ENCODE measurements at places on chromosomes 1 and 21.
A peak's percentile ranks its signal among the peaks of the same experiment; 100 is the strongest.

DNA sequence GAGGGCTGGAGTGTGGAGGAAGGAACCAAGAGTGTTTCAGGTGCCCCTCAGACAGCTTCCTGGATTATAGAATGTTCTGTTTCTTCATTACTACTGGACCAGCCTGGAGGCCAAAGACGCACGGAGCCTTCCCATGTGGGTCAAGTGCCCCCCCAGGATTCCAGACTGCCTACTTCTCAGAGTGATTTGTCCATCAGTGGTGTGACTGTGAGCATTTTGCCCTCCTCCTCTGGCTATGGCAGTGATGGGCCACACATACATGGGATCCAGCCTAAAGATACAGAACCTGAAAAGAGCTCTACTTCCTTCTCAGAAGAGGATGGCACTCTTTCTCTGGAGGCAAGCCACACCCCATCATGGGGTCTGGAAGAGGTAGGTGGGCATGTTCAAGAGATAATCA, 64.9 kb downstream of the MACF1 start:
- DNase-seq, result no peak

DNA sequence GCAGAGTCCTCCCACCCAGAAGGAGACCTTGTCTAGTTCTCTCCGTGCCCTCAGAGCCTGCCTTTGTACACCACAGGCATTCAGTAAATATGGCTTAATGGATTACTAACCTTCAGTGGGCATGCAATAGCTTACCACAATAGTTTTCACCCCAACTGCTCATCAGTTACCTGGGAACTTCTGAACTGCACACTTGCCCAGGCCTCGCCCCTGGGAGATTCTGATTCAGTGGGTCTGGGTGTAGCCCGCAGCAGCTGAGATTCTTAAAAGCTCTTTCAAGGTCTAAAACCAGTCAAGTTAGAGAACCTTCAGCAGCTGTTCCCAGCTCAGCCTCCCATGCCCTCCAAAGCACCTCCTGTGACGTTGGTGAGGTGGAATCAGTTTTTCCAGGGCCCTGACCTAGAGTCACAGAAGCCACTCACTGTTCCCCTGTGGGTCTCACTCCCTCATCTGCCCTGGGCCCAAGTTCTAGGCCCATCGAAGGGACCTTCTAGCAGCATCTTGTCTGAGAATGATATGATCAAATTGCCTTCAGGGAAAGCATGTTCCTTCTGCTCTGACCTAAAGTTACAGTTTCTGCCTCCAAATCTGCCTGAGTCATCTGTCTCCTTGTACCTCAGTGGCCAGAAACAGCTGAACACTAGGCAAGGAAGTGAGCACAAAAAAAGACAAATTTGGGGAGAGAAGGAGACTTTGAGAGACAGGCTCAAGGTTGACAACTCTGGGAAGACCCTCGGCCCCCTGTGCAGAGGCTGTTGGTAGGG, 10.8 kb downstream of the ASAP3 start:
- no peak for DNase-seq

- DNase-seq, result no peak
Observed at GRCh38 chr1:112393631-112393974, 2.4 kb upstream of the CTTNBP2NL start.

DNA sequence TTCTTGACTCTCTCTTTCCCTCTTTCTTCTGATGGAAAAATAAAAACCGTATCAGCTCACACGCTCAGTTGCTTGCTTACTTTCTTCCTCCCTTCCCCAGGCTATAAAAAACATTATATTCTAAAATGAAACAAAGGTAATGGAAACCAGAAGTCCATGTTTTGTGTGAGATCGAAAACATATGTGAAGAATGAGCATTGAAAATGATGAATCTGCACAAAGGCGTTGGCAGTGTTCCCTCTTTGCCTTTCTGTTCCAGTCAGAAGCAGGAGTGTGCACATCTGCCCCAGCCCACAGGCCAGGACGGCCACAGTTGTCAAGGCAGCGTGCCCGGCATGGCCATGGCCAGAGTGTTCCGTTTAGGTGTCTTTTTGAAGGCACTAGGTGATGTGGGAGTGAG, 185.3 kb upstream of the USP24 start:
- DNase-seq, result no peak

DNA sequence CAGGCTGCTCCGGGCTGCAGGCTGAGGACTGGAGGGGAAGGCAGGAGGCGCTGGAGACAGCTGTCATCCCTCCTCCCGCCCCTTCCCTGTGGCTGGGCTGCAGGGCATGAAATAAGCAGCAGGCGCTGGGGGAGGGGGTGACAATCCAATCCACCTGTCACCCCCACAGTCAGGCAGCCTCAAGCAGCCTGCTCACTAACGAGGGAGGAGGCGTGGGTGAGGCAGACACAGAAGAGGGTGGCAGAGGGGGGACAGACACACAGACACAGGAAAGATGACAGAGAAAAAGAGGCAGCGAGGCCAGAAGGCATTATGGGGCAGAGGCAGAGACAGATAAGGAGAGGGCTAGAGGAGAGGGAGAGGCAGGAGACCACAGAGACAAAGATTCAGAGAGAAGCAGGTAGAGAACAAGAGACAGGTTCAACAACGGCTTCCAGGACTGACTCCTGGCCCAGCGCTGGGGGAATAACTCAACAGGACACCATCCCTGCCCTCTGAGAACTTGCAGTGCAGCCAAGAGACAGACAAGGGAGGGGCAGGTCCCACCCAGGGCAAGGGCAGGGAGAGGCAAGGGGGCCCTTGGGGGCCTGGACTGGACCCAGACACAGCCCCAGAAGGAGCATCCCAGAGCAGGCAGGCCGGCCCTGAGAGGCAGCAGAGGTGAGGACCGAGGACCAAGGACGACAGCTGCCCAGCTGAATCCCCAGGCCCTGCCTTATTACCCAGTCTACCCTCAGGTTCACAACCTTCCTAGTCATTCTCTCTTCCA, 11.2 kb downstream of the MEF2D start:
- no peak for DNase-seq

DNA sequence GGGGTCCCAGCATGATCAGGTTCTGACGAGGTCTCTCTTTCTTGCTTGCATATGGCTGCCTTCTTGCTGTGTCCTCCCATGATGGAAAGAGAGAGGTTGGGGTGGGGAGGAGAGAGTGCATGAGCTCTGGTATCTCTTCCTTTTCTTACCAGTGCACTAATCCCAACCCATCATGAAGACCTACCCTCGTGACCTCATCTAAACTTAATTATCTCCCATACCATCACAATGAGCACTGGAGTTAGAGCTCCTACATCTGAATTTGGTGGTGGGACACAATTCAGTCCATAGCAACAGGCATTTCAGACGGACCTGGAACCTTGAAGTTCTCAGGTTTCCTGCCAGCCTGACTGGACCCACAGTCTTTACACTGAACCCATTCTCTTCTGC, 125.2 kb upstream of the ZNF648 start:
- no peak for DNase-seq

GRCh38 chr1:87151500-87152421, 176.9 kb upstream of the LMO4 start:
- DNase-seq, result no peak

GRCh38 chr1:53620061-53620855, 118.7 kb downstream of the GLIS1 start:
- no peak for DNase-seq

- DNase-seq, result no peak
Observed at GRCh38 chr1:30618335-30618747, 105.0 kb downstream of the MATN1 start.

DNA sequence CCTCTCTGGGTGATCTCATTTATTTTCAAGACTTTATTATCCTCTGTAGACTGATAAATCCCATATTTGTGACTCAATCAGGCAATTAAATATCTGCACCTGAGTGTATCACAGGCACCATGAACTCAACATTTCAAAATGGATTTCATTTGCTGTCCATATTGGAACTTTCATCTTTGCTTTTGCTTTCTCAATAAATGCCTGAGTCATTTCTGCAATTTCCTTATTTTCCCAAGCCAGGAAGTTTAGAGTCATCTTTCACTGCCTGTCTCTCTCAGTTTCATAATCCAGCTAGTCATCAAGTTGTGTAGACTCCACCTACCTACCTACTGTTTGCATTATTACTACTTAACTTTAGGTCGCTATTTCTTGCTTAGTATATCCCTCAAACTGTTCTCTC, 540.9 kb downstream of the LMO4 start:
- DNase-seq, result no peak

DNA sequence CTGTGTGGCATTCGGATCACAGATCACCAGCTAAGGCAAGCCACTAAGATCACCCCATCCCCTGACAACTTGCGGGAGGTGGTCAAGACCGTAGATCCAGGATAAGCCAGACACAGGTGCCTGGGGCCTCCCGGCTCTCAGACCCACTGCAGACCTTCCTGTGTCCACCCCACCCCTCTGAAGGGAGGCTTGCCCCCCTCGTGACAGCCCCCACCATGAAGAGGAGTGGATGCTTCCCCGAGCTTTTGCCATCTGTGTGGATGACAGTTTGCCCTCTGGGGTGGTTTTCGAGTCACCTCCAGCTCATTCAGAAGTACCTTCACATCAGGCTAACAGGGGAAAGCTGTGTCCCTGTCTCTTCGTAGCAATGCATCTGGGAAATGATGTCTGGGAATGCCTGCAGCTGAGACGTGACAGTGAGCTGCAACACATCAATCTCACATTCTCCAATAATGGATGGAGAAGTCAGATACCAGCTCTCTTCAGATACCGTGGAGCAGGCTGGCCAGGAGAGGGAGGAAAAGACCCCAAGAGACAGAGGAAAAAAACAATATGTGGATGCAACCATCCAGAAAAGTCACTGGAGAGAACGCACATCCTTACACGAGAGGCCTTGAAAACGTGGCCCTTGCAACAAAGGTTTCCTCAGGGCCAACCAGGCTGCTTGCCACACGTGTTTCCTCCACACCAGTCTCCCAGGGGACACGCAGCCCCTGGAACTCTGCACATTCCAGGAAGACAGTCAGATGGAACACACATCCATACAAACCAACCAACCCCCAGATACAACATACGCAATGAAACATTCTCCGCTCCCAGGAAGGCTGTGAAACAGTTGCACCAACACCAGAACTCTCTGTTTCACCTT, 20.4 kb upstream of the FHAD1 start:
- no peak for DNase-seq

DNA sequence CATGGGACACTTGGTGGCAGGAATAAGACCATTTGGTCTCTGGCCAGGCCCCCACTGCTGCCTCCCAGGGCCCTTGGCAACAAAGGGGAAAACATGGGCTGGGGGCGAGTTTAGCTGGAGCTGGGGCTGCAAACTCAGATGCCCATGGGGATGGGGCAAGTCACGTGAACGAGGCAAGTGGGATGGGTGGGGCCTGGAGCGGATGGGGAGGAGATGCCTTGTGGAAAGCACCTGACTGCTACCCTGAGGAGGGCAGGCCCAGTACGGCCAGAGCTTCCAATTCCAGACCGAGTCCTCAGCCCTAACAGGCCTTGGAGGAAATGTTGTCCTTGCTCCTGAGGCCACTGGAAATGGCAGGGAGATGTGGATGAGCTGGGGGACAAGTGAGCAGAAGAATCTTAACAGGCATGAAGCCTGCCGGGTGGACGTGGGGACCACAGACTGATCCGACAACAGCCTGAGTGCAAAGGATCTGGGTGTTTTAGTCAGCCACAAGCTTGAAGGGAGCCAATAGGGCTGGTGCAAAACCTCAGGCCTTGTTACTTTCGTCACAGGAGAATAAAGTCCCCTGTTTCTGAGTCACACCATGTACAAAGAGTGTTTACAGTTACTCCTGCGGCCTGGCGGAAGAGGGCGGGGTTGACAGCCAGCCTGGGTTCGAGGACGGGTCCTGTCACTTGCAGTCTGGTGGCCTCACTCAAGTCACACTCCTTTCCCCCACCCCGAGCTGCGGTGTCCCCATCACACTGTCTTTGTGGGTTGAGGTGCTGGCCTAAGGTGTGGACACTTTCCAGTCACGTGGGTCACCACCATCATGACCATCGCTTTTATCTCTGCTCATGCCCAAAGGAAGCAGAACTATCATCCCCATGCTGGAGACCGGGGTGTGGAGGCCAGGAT, 19.1 kb downstream of the RUNX3 start:
- peak; percentile 75 for DNase-seq

DNA sequence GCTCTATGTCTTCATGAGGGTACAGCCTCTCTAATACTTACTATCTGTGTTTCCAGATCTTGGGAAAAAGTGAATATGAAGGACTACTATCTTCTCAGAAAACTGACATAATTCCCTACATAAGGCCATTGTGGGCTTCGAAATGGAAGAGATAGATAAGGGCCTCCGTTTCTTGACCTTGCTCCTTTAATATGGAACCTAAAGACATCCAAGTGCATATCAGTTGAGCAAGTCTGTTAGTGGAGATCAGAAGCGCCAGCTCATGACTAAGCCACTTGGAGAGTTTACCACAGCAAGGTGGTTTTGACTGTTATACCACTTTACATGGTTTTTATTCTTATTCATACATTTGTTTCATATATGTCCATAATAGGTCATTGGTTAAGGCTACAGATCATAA, 35.3 kb upstream of the FCER1A start:
- no peak for DNase-seq

DNA sequence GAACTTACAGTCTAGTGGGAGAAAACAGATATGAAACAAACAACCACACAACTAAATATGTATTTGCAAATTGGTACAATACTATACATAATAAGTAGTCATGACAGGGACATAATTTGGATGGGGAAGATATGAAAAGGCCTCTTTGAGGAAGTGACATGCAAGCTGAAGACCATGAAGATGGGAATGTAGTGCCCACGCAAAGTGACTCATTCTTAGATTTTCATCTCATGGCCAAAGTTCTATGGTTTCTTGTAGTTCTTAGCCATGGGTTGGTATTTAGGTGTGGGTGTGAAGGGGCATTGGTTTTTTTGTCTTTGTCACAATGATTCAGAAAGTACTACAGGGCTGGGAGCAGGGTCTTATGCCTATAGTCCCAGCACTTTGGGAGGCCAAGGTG, 105.4 kb upstream of the FAM78B start:
- DNase-seq, result no peak

- no peak for DNase-seq
Observed at GRCh38 chr1:205588636-205589035, 43.2 kb downstream of the ELK4 start.

- no peak for DNase-seq
Observed at GRCh38 chr1:157111396-157112165, 12.0 kb upstream of the ETV3L start.

- DNase-seq, result no peak
Observed at GRCh38 chr1:111110197-111110899, 29.5 kb downstream of the DRAM2 start.

DNA sequence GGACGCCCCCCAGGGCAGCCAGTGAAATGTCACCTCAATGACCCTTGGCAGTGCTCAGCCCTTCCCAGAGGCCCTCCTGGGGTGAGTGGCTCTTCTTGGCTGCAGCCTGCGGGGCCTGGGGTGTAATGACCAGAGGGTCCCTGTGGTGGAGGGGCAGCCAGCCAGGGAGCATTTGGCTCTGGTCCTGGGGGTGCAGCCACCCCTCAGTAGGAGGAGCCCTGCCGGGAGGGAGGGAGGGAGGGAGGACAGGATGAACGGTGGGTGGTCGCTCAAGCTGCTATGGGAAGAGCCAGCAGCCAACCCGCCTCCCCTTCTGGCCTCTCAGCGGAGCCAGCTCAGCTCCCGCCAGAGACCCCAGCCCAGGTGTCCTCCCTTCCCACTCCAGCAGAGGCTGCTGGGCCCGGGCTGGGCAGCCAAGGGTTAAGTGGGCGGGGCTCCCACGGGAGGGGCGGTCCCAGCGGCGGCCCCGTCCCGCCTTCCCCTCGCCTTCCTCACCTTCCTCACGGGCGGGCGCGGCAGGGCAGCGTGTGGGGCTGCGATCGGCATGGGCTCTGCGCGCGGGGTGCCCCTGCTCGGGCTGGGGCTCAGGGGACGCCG, 9.0 kb upstream of the PLCH2 start:
- peak; percentile 15 for DNase-seq
